ENCODE measurements at places on chromosomes 1 and 21.

DNA sequence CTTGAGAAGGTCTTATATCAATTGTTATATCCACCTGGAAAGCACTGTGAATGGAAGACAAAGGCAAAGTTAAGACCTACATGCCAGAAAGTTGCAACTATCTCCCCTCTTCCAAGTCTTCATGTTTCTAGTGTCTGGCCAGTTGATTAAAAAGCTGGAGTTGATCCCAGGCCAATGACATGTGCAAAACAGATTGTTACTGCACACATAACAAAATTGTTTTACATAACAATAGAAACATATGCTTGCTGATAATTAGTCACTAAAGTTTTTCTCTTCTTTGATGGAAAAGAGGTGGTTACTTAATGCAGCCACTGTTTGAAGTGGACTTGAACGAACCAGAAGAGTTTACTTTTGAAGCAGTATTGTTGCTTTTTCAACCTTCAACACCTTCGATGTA is 158.2 kb downstream of the TGFBR3 start:
- no peak for DNase-seq

DNA sequence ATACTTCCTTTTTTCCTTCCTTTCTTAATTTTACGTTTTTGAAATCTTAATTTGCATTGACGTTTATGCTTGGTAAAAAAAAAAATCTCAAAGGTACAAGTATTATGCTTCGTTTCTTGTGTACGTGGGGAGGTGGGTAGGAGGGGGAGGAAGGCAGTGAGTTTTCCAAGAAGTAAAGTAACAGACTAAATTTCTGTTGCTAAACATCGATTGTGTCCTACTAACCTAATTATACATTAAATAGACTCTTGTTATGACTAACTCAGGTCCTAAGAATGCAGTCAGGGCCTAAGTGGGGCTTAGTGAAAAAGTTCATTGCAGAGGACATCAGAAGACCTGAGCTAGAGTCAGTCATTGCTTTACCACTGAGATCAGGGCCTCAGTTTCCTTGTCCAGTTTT is 17.5 kb downstream of the NEK7 start:
- DNase-seq: no peak

DNA sequence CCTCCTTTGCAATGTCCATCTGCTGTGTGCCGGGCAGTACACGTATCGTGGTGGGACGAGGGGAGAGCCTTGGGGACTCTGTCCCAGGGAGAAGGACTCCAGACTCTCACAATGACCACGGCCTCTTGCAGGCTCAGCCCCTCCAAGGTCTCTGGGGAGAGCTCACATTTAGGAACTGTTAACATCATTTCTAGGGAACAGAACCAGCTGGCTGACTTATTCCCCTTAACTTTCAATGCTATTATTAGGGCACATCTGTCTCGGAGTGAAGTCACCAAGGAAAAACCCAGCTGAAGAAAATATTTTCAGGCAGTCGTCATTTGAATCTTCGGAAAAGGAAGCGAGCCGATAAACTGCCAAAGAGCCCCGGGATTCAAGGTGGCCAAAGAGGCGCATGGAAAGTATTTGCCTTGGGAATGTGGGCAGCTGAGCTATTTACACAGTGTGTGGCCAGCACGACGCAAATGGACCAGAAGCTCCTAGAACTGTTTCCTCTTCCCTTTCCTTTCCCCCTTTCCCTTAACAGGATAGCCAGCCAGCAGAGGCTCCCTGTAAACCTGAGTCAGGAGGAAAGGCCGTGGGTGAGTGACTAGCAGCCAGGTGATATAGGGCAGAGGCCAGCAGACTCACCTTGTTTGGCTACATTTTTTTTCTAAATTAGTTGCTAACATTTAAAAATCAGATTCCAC is 74.5 kb downstream of the ITPKB start:
- DNase-seq: peak; percentile 84

- DNase-seq: no peak
Observed at GRCh38 chr1:194353121-194353520, 1166.7 kb upstream of the B3GALT2 start.

DNA sequence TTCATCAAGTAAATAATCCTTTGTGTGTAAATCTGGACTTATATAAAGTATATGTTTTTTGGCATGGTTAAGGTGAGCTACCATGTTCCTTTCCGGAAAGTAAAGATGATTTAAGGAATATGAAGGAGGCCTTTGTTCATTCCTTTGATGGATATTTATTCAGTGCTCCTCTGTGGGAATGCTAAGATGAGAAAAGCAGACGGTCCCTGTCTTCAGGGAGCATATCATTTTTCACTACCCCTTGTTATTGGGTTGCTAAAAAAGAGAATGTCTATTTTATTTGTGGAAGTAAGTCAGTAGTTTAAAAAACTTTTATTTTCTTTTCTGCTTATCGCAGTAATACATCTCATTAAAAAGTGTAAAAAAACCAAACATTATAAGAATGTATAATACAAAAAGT is 35.1 kb upstream of the CNN3 start:
- DNase-seq: no peak

DNA sequence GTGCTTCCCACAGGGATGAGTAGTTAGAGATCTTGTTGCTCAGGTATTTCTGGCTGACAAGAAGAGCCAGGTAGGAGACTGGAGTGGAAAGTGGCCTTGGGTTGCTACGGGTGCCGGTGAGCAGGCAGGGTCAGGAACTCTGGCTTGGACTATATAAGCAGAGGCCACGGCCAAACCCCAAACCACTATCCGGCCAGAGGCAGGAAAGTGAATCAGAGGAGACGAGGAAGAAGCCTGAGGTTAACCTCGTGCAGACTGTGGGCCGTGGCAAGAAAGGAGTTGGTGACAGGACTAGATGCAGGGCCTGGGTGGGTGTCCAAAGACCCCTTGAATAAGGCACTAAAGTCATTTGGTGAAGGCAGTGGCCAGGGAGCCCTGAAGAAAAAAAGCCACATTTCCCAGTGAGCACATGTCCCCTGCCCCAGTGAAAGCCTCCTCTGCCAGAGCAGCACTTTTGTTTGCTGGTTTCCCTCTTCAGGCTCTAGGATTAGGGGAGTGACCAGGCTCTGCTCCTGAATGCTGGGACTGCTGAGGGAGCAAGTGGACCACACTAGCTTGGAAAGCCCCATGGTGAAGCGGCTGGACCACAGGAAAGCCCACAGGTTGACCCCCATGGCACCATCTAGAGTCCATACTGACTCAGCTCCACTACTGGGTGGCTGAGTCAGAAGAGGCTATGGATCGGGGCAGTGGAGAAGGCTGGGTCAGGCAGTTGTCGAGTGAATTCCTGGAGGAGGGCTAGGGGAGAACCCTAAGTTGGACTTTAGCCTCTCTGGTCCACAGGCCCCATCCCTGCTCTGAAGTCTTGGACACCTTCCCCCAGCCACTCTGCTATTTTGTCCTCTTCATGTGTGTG is 23.4 kb downstream of the CSF1 start:
- DNase-seq: peak; percentile 86

DNA sequence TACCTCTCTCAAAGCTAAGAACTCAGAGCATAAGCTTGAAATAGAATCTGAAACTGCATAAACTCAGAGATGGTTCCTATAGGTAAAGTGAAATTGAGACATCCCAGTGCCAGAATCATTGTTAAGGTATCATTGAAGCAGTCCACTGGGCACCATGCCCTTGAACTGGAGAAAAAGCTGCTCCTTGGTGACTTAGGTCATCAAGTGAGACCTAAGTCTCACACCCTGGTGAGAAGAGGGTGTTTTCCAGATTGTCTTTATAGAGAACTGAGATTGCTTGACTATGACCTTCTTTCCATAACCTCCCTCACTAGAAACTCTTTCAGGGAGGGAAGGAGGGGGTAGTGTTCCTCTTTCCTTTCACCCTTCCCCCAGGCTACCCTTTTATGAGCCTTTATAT is 9.4 kb upstream of the ATP6V1G3 start:
- no peak for DNase-seq

DNA sequence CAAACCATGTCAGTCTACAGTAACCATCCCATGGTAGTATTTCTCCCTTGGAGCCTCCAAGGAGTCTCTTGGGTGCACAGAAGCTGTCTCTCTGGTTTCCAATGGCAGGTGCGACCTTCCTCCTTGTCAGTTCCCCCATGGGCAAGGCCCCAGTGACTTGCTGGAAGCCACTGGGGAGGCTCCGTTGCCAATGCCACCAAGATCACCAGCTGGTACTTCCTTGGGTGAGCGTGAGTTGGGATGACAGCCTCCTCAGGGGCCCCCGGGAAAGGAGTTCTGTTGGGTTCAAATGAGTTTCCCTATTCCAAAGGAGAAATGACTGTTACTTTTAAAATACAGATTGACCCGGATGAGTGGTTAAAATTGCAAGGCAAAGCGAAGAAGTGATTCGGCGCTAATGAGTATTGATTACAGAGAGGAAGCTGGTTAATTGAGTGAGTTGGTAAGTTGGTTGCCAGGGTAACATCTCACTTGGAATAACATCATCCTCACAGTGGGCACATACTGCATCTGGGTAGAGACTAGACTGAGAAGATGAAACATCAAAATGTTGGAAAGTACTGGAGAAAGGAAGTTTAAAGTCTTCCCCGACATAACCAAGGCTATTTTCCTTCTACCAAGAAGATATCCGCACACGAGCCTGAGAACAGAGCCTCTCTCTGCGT is 53.0 kb upstream of the LAPTM5 start:
- DNase-seq: no peak
